NCI-H2029 (cell line): ENCODE measurements at places on chromosomes 5 and 9.
A peak's percentile ranks its signal among the peaks of the same experiment; 100 is the strongest.

- DNase-seq = no peak
Measured at GRCh38 chr5:9547122-9547947, 1.5 kb upstream of the SEMA5A start.

GRCh38 chr5:52626312-52626711 lies 161.4 kb upstream of the ITGA1 start:
- DNase-seq = no peak

- DNase-seq = peak; percentile 55
Measured at GRCh38 chr9:84141741-84142370, 161.3 kb downstream of the RMI1 start.

DNA sequence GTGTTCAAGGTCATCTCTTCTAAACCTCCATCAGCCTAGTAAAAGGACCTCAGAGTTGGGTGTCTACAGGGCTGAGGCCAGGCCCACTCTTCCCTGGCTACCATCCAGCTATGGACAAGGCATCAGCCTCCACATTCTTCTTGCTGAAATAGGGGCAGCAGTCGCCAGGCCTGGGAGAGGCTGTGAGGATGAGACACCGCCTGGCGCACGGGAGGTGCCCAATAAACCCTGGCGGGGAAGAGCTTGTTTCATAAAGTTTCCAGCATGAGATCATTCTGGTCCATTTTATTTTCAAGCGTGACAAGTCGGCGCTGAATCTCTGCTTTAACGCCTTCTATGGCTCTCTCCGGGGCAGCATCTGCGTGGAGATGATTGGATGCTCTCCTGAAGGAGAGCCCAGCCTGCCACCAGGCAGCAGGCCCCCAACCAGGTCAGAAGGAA lies 153.4 kb downstream of the OLFM1 start:
- DNase-seq = no peak

DNA sequence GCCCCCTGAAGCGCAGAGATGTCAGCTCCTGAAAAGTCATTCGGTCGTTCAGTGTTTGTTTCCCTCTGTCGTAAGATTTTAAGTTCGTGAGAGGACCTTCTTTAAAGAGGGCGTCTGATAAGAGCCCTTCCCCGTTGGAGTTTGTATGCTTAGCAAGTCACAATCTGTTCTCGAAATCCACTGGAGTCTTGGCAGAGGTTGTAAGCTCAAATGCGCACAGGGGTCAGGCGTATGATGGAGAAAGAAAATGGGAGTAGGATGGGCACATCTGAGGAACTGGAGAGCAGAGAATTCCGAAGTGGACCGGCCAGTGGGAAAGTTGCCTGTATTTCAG lies 710 bp downstream of the HSD17B4 start:
- DNase-seq = peak; percentile 11

DNA sequence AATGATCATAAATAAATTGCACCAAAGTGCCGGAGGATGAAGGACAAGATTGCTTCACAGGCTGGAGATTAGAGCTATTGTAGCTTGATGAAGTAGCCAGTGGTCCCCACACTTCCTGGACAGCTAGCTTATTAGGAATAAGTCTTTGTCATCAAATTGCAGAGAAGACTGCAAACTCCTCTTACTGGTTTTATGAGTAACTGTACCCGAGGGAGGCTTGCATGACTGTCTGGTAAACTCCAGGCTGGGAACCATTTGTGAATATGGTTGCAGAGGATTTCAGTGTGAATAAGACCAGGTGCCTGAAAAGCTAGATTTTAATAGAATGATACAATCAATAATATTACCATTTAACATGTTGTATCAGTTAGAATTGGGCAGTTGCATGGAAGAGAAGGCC lies 36.5 kb upstream of the SEMA5A start:
- no peak for DNase-seq

DNA sequence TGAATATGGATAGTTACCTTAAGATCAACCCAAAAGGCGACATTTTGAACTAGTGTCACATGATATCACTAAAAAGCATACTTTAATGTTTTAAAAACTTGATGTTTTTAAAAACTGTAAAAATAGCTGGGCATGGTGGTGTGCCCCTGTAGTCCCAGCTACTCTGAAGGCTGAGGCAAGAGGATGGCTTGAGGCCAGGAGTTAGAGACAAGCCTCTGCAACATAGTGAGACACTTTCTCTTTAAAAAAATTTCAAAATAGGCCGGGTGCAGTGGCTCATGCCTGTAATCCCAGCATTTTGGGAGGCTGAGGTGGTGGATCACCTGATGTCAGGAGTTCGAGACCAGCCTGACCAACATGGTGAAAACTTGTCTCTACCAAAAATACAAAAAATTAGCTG lies 129.5 kb downstream of the NPR3 start:
- DNase-seq = no peak

GRCh38 chr5:127183332-127183731 lies 107.3 kb upstream of the MEGF10 start:
- DNase-seq = no peak

GRCh38 chr5:14251733-14252132 lies 108.6 kb downstream of the TRIO start:
- no peak for DNase-seq

GRCh38 chr5:93589829-93590215 lies 6.8 kb downstream of the NR2F1 start:
- no peak for DNase-seq

DNA sequence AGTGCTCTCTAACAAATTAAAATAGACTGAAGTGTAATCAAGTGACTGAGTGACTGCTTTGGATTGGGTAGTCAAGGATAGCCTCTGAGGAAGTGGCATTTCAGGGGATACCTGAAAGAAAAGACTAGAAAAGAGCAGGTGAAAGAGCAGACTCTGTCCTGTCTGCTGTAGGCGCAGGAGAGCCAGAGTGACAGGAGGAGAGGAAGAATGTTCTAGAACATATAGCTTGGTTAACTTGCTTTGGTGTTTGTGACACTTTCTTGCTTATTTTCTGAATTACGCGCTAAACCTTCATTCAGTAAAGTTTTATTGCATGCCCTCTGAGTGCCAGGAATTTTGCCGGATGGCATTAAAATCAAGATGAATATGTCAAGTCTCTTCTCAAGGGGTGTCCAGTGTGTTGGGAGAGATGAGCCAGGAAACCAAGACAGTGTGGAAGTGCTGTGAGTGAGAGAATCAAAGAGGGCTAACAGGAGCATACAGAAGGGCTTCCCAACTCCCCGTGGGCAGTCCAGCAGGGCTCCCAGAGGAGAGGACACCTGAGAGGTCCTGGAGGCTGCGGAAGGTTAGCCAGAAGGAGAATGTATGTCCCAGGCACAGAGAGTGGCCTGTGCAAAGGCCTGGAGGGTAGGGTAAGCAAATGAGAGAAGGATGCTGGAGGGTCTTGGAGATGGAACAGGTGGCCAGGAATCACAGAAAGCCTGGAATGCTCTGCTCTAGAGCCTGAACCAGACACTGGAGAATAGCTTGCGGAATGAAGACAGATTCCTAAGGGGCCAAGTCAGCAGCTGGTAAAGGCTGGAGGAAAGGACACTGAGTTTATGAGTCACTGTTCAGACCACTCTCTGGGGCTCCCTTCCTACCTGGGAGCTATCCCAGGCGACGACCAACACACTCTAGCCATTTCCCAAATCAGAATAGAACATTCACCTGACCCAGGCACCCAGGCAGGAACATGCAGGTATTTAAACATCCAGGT lies 59.3 kb downstream of the SLC22A5 start:
- DNase-seq = no peak

- DNase-seq = no peak
Measured at GRCh38 chr5:114243281-114243971, 118.4 kb upstream of the KCNN2 start.

- no peak for DNase-seq
Measured at GRCh38 chr5:169886677-169887076, 93.6 kb downstream of the INSYN2B start.

DNA sequence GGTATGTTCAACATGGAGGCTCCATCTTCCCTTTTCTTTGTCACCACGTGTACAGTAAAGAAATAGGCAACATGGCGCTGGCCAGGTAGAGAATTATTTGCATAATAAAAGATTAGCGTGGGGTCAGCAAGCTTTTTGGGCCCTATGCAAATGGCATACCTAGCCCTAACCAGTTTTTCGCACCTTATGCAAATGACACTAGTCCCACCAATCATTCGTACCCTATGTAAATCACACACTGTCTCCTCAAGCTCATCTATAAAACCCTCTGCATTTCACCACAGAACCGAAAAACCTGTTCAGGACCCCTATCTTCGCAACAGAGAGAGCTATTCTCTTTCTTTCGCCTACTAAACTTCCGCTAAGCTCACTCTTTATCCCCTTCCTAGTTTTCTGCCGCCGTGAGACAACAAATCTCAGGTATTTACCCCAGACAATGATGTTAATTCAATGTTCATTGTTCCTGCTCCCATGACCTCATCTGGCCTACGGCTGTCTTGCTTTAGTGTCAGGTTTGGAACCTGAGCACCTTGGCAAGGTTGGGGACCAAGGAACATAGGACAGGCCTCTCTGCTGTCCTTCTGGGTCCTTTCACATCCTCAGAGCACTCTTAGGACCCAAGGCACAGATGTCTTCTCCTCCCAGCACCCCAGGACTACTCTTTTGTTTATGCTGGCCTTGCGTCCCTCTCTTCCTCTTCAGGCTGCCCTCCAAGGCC lies 180.7 kb upstream of the RAI14 start:
- DNase-seq = no peak

DNA sequence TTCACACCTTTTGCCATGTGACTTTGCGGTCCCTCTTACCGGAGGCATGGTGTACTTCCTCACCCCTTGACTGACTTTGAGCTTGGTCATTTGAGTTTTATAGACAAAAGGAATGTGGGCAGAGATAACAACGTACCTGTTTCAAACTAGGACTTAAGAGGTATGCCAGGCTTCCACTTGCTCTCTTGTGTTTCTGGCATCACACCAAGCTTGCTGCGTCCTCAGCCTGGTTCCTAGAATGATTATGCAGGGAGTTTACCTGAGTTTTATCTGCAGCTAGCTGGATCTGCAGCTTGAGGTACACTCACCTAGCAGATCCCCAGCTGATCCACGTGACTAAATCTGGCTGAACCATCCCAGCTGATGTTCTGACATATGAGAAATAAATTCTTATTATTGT lies 66.2 kb downstream of the PLK2 start:
- no peak for DNase-seq

GRCh38 chr9:137017791-137018497 lies 10.1 kb downstream of the ABCA2 start:
- DNase-seq = no peak

- no peak for DNase-seq
Measured at GRCh38 chr5:11898-12297, 80.1 kb upstream of the PLEKHG4B start.

GRCh38 chr5:53969176-53969730 lies 341.1 kb downstream of the ARL15 start:
- DNase-seq = no peak

GRCh38 chr9:12880406-12881015 lies 105.7 kb downstream of the LURAP1L start:
- no peak for DNase-seq

DNA sequence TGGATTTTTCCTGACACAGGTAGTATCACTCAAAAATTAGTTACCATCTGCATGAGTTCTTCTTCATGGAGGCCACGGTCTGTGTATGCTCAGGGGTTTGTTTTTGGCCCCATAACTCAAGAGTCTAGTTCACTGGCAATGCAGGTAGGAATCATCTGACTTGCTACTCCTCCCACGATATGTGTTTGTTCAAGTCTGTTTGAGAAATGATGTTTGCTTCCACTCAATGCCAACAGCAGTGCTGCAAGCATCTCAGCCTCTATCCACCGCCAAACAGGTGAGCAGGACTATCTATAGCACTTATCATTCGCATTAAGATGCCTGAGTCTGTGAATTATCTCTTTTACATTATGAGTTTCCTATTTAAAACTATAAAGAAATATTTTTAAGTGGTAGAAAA lies 264.8 kb upstream of the PTGER4 start:
- DNase-seq = no peak

DNA sequence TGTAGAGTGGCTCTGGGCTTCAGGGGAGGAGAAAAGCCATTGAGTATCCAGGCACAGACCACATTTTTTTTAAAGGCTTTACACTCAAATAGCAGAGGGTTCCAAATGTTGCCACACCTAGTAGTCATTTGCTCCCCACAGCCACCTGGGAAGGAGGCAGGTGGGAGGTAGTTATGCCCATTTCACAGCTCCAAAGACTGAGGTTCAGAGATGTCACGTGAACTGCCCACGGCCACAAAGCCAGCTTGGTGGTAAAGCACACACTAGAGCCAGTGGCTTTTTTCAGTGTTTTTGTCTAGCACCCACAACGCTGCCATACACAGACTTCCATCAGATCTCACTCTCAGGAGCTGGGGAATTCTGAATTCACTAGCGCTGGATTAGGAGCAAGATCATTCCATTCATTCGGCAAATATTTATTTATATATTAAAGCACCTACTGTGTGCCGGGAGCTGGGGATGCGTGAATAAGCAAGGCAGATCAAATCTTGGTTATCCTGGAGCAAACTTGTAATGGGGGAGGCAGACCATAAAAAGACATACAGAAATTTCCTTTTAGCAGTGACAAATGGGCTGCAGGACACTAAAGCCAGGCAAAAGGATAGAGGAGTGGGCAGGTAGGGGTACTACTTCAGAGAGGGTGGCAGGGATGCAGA lies 7.4 kb downstream of the WHRN start:
- no peak for DNase-seq

DNA sequence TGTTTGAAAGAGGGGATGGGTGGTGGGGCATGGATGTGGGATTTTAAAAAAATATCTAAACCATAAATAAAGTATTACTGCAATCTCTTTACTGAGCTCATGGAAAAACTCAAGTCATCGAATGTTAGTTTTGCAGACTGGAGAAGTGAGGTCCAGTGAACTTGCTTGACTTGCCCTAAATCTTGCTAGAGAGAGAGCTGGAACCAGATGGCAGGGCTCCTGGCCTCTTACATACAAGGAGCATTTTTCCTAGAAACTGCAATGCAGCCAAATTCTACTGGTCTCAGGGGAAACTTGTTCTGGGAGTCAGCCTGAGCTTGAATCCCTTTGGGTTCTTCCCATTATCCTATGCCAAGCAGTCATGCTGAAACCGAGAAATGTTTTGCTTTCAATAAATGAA lies 2.9 kb upstream of the TGFBI start:
- no peak for DNase-seq

DNA sequence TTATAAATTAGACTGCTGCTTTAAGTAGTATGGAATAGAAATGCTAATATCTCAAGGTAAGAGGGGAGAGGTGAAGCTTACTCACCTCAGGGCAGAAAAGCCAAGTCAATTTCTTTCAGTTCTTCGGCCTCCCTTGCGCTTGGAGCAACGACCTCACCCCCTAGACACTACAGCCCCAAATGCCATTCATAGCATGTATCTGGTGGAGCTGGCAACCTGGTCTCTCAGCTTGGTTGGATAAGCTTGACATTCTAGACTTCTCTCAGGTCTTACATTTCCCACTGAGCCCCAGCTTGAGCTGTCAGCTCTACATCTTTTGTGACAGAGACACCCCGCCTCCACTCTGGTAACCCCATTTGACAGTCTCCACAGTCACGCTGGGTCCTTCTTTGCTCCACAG lies 154.9 kb downstream of the ZNF608 start:
- no peak for DNase-seq
